ENCODE measurements at places on chromosomes 6 and 20.

GRCh38 chr6:169236988-169237387, 16.7 kb downstream of the THBS2 start:
- DNase-seq = no peak

DNA sequence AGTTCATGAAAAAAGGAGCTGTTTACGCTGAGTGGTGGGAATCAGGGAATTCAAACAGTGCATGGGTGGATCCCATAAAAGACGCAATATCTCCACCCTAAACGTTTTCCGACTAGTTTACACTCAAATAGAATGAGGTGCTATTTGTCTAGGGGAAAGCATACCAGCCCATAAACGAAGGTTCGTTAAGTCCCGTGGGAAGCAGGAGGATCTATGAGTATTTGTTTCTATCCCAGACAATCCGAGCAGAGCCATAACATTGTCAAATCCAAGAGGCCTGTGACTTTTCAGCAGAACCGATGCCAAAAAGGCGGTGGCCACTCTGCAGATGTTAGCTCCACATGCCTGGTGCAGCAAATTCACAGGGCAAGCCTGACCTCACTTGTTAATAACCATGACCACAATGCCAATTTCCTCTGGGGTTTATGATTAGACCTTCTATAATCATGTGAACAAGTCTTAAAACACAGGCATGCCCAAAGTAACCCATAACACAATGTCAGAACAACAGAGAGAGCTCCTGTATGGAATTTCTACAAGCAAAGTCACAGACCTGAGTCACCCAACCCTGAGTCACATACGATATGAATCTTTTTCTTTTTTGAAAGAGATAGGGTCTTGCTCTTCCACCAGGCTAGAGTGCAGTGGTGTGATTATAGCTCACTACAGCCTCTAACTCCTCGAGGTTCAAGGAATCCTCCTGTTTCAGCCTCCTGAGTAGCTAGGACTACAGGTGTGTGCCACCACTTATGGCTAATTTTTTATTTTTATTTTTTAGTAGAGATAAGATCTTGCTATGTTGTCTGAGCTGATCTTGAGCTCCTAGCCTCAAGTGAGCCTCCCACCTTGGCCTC, 123.3 kb downstream of the KIF13A start:
- DNase-seq = no peak

- no peak for DNase-seq
These were observed 20.3 kb downstream of the CYP21A2 start for GRCh38 chr6:32058511-32058963.

DNA sequence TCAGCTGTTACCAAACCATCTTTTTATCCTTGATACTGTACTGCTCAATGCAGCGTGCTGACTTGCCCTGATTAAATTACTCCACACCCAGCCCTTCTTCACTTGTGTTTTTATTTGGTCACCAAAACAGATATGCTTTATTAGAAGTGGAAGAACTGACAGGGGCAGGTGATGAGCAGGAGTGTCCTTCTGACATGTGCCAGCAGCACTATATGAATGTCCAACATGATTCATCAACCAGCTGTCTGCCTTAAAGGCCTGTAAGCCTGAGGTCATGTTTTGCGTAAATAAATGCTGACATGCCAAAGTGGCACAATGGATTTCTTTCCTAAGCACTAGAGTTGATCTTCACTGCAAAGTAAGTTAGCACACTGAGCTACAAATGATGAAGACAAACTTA, 15.4 kb downstream of the POPDC3 start:
- DNase-seq = no peak

DNA sequence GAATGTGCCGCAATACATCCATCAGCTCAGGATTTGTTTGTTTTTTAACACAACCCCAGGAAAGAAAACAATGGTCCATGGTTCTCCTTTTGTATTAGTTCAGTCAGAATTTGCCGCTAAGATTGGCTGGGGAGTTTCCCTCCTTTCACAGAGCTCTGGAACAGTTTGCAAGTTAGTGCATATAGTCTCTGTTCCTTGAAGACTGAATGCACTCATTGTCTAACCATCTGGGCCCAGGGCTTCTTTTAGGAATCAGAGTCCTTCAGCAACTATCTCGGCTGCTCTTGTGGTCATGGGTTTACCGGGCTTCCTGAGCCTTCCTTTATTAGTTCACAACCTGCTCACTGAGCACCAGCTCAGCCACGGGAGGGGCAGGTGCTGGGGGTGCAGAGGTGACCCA, 121.3 kb downstream of the SLC23A2 start:
- DNase-seq = no peak

DNA sequence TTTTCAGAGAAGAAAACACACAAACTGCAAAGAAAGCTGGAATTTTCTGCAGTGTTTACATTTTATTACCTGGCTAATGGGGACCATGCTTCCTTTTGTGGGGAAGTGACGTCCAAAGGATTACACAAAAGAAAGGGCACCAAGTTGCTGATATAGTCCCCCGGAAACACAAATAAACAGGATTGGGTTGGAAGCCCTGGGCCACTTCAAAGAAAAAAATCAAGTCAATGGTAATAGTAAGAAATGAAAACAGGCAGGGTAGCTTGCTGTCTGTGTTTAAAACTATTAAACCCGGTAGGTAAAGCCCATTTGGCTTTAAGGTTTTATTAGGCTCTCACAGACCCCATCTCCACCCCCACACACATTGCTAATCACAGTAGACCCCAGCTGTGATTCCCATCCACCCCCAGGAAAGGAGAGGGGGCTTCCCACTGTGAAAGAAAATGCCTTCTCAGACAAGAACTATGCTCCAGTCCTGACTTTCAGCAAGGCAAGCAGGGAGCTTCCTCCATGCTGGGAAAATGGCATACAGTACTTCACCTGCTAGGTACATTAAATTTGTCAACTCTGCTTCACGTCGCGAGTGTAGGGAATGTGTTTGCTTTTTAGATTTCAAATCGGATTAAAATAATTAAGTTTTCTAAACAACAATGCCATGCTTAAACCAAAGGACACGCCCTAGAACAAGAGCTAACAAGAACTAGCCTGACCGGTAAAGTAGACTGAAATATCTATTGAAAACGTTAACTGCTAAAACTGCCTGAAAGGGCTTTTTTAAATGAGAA, 1.1 kb downstream of the PERP start:
- DNase-seq = no peak

DNA sequence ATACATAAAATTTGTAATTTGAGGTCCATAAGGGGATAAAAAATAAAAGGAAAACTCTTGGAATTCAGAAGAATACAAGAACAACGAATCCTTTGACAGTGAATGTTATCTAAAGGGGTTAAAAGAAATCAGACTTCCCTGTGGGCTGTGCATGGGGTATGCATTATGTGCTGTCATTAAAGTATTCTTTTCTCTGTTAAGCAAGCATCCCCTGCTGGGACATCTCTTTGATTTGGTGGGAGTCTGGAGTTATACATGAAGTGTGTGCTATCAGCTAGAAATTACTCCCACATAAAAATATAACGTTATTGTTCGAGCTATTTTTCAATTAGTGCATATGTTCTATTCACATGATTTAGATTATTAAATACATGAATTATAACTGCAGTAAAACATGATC, 195.2 kb downstream of the CENPW start:
- DNase-seq = no peak

- no peak for DNase-seq
These were observed 32.6 kb downstream of the NCOA6 start for GRCh38 chr20:34792687-34793363.

DNA sequence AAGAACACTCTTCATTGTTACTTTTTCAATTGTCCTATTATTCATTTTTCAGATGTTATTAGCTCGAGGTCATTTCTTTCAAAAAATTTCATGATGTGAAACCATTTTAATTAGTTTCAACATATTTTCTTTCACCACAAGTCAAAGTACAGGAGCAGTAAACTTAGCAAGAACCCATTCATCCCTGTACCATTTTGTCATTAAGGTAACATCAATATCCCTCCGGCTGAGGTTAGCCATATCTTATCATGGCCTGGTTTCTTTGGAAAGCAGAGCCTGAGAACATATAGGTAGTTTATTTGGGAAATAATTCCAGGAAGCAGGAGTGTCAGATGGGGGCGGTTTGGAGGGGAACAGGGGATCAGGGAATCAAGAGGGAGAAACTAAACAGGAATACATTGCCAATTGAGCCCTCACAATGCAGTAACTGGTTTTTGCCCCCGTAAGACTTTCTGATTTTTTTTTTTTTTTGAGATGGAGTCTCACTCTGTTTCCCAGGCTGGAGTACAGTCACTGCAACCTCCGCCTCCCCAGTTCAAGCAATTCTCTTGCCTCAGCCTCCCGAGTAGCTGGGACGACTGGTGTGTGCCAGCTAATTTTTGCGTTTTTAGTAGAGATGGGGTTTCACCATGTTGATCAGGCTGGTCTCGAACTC, 83.7 kb downstream of the MKKS start:
- no peak for DNase-seq

DNA sequence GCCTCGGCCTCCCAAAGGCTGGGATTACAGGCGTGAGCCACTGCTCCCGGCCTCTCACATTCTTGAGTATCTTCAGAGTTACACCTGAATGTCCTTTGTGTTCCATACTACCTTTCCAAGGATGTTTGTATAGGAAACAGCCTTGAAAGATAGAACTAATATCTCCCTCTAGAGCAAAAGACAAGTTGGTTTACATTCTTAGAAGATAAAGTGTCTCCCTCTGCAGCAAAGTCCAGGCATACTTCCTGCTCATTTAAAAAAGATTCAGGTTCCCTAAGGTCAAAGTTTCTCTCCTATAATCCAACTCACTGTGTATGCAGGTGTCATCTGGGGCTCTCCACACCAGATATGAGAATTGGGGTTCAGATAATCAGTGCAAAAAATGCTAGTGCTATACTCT, 224.4 kb downstream of the TPBG start:
- no peak for DNase-seq

DNA sequence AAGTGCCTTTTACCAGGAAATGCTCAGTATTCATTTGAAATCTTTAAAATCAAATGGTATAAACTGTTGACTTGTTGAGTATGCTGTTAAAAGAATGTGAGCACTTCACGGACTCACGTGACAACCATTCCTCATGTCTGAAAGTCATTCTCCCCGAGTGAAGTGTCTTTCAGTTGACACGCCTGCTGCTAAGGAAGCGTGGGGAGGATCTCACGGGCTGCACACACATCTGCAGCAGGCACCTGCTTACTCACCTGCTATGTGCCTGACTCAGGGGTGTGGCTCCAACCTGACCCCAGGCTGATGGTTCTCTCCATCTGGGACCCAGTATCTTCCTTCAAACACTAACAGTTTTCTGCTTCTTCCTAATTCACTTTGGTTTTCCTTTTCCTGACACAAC, 32.7 kb downstream of the WDR27 start:
- DNase-seq = no peak

DNA sequence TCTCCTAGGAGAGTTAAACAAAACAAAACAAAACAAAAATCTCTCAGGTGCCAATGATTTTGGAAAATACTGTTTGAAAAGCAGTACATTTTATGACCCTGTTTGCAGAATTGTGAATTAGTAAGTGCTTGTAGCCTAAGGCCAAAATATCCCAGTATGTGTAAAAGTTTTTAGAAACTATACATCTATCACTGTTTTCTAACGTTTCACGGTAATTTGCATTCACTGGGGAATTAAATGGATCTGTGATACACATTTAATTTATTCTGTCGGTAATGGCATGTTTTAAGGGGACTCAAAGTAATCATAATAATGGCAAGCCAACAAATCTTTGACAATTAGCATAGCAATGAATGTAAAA, 95.6 kb upstream of the FAM184A start:
- no peak for DNase-seq

GRCh38 chr6:81842254-81842653, 89.8 kb upstream of the TENT5A start:
- no peak for DNase-seq

DNA sequence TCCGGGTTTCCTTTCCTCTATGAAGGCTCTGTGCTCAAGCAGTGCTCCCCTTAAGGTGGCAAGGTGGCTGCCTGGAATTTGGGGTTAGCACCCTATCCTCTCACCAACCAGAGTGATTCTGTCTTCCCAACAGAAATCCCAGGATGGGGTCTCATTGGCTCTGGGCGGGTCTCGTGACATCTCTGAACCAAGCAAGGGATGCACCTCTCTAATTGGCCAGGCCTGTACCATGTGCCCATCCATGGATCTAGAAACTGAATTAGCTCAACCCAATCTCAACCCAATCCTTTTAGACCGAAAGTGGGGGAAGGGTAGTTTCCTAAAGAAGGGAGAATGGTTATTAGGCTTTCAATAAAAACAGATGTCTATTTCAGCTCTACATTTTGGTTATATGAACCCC, 17.6 kb upstream of the MBOAT1 start:
- DNase-seq = no peak

GRCh38 chr6:34608321-34609091, 52.4 kb upstream of the SPDEF start:
- DNase-seq = no peak

DNA sequence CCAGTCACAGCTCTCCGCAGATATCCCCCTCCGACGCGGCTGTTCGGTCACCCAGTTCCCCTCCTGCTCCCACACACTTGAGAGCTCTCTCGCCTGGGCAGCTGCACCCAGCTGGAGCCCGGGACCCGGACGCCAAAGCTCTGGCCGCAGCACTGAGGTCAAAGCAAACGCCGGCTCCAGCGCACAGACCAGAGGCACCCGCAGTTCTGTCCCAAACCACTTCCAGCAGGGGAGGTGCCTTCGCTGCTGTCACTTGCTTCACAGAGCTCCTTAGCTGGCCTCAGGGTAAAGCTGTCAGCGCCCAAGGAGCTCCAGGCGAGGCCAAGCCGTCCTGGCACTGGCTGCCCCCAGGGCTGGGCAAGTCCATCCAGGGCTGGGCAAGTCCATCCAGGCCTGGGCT, 27.9 kb downstream of the SLC2A4RG start:
- DNase-seq = no peak

GRCh38 chr6:81683912-81684311, 68.6 kb downstream of the TENT5A start:
- DNase-seq = no peak

DNA sequence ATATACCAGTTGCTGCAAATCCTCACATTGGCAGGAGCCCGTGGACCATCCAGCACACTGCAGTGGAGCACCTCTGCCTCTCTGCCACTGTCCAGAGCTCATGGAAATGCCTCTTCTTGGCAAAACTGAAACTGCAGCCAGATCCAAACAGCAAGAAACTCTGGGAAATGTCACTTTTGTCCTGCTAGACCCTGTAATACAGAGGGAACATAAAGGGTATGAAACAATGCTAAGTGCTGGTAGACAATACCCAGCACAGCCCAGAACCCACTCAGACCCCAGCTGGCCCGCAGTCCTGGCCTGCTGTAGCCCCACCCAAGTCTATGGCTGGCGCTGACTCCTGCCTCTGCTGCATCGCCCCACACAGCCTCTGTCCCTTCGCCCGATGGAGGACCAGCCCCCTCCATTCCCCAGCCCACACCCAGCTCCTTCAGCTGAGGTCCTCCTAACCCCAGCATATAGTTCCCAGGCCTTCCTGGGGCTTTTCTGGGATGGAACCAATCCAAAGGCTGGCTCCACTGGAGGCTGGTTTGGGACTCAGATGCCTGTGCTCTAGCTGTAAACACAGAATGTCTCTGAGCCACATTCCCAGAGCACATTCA, 242.5 kb downstream of the LRFN2 start:
- no peak for DNase-seq

Data from activated CD4-positive, alpha-beta T cell treated with anti-CD3 and anti-CD28 coated beads, Interleukin-2, amount 50 U/mL, for 1 hour (primary cell).